Endothelial cell (in vitro differentiated cells): ENCODE measurements at places on chromosomes 7 and 10. TPM values are rescaled to one million over a fixed set of nuclear protein-coding genes. Genes with fewer than 3 reads are reported as not detected.

The SLC16A9 gene
- total RNA-seq: 3.8 TPM

The GALNT17 gene
- total RNA-seq: 0.38 TPM

The DMBT1 gene
- total RNA-seq: 0.49 TPM

The GNAT3 gene
- total RNA-seq: not detected

The TBXAS1 gene
- total RNA-seq: 1.3 TPM

The MSS51 gene
- 2.0 TPM for total RNA-seq

The NEUROG3 gene
- not detected for total RNA-seq

The ZNF488 gene
- total RNA-seq: 0.41 TPM

The HOXA7 gene
- total RNA-seq: not detected

The GIMAP5 gene
- total RNA-seq: 220 TPM

The EVX1 gene
- total RNA-seq: 0.51 TPM

The AGMO gene
- not detected for total RNA-seq

The MRLN gene
- total RNA-seq: not detected

The GPER1 gene
- total RNA-seq: 0.72 TPM

The OR2A1 gene
- total RNA-seq: not detected

The CSTF2T gene
- total RNA-seq: 36.3 TPM

The LEP gene
- total RNA-seq: not detected

The ENKUR gene
- not detected for total RNA-seq

The ZNF3 gene
- 47.7 TPM for total RNA-seq

The KEL gene
- total RNA-seq: 0.74 TPM

The PLPP4 gene
- not detected for total RNA-seq

The MYH16 gene
- total RNA-seq: not detected

The HABP2 gene
- total RNA-seq: not detected

The KCNIP2 gene
- 7.7 TPM for total RNA-seq

The UNCX gene
- not detected for total RNA-seq

The SOSTDC1 gene
- total RNA-seq: 0.18 TPM

The ITPRID1 gene
- total RNA-seq: not detected

The H2BK1 gene
- total RNA-seq: not detected

The MGAM2 gene
- 0.15 TPM for total RNA-seq

The FAM200A gene
- 6.8 TPM for total RNA-seq

The CHST3 gene
- 3.8 TPM for total RNA-seq

The PTPRN2 gene
- total RNA-seq: 0.18 TPM

The ASZ1 gene
- not detected for total RNA-seq

The CLDN15 gene
- total RNA-seq: 10.5 TPM

The PRSS37 gene
- total RNA-seq: not detected

The WDFY4 gene
- 0.54 TPM for total RNA-seq

The TIAL1 gene
- 184 TPM for total RNA-seq

The PILRA gene
- total RNA-seq: 4.2 TPM

The ACHE gene
- total RNA-seq: 3.0 TPM

The ASB10 gene
- total RNA-seq: not detected

The TRIM50 gene
- 0.54 TPM for total RNA-seq

The NXPH1 gene
- total RNA-seq: not detected

The PRSS1 gene
- total RNA-seq: 0.82 TPM

The TLX1 gene
- 31.0 TPM for total RNA-seq

The TMEM229A gene
- 0.26 TPM for total RNA-seq

The SRRM3 gene
- total RNA-seq: 27.1 TPM

The FAM131B gene
- 1.0 TPM for total RNA-seq

The LIPK gene
- not detected for total RNA-seq

The MUC12 gene
- total RNA-seq: 1.3 TPM

The PITX3 gene
- not detected for total RNA-seq

The ZNF485 gene
- total RNA-seq: 0.90 TPM

The NPVF gene
- not detected for total RNA-seq

The NPFFR1 gene
- total RNA-seq: not detected
